ENCODE measurements at places on chromosomes 4 and X. TPM values are rescaled to one million over a fixed set of nuclear protein-coding genes. Genes with fewer than 3 reads are reported as not detected.

Gene RPA4
- not detected for total RNA-seq

Gene SSX2
- not detected for total RNA-seq

Gene PLCXD1
- 4.0 TPM for total RNA-seq

Gene EXOC1L
- total RNA-seq, result not detected

Gene SLC9B1
- total RNA-seq, result 0.55 TPM

Gene SMIM31
- not detected for total RNA-seq

Gene FRG2
- not detected for total RNA-seq

Gene RTL3
- total RNA-seq, result 0.14 TPM

Gene PPBP
- total RNA-seq, result 1.2 TPM

Gene USP17L13
- total RNA-seq, result not detected

Gene SLC6A8
- total RNA-seq, result 229 TPM

Gene FGB
- not detected for total RNA-seq

Gene EXOC1
- total RNA-seq, result 20.3 TPM

Gene CTAG1B
- total RNA-seq, result not detected

Gene RIPPLY1
- not detected for total RNA-seq

Gene GRIA3
- 3.7 TPM for total RNA-seq

Gene FAM241A
- total RNA-seq, result 7.6 TPM

Gene FABP2
- not detected for total RNA-seq

Gene GJB1
- total RNA-seq, result not detected

Gene WDR17
- total RNA-seq, result 0.38 TPM

Gene FAT1
- 59.1 TPM for total RNA-seq

Gene PRRG3
- total RNA-seq, result 2.7 TPM
